T-helper 9 cell (primary cell): ENCODE measurements at places on chromosomes 13 and 19.

DNA sequence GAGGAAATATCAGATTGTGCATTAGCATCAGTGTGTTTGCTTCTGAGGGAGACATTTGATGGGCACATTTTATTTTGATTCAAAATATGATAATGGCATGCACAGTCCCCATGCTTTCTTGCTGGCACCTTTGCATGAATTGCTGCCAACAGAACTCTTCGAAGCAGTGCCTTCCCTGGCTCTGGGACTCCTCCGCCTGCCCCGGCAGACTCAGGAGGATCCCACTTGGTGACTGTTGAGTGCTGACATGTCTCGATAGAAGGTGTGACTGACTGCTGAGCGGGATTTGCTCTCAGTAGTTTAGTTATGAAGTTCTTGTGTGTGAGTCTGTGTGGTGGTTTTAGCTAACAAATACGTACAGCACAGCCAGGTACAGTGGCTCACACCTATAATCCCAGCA lies 239.7 kb downstream of the FGF9 start:
- DNase-seq = no peak

DNA sequence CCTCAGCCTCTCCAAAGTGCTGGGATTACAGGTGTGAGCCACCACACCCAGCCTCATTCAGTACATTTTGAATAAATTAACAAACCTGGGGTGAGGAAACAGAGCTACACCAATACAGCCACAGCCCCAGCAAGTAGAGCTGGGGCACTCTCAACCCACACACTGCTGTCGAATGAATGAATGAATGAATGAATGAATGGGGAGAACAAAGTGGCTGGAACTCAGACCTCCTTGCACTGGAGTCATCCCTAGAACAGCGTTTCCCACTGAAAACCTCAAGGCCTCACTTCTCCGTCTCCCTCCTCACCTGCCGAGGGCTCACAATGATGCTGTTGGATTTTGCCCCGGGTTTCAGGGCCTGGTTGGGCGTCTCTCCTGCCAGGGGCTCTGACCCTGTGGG lies 2.8 kb downstream of the ERCC1 start:
- DNase-seq = no peak

DNA sequence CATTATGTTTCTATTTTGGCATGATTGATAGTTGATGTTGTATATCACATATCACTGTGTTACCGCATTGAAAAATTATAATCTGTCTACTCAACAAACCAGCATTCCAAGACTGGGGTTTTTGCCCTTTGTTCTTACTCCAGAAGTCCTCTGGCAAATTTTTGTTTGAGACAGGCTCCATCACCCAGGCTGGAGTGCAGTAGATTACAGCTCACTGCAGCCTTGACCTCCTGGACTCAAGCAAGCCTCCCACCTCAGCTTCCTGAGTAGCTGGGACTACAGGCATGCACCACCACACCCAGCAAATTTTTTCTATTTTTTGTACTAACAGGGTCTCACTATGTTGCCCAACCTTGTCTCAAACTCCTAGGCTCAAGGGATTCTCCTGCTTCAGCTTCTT lies 741.0 kb downstream of the PCDH9 start:
- no peak for DNase-seq

GRCh38 chr13:49409008-49409407 lies 34.9 kb downstream of the CAB39L start:
- no peak for DNase-seq

DNA sequence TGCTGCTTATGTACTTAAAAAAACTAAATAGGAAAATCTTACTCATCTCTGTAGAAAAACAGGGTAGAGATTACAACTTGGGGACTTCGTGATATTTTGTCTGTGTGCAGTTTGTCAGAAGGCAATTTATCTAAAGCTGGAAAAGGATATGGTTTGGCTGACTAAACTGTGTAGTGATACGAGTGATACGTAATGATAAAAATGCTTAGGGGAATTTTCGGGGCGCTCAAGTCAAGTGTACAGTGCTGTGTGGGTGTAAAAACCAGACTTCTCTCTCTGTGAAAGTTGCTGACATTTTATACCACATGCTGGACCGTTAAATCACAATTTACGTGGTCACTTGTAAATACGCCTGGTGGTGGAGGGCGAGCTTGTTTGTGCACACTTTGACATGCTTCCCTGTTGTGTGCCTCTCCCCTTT lies 221.7 kb downstream of the KCNRG start:
- DNase-seq = no peak

DNA sequence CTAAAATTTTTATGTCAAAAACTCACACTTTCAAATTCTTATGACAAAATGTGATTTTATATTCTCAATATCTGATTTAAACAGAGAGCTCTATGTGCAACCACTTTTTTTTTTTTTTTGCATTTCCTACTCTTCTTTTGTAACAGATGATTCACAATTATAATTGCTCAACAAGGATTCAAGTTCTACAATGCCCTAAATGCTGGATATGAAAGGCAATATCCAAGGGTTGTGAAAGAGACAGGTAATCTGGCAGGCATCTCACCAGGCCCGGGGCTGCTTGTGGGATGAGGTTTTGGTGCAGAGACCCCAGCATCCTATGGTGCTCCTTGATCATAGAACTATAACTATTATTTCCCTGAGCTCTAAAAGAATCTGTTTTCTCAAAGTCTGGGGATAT lies 363.6 kb upstream of the NBEA start:
- no peak for DNase-seq

DNA sequence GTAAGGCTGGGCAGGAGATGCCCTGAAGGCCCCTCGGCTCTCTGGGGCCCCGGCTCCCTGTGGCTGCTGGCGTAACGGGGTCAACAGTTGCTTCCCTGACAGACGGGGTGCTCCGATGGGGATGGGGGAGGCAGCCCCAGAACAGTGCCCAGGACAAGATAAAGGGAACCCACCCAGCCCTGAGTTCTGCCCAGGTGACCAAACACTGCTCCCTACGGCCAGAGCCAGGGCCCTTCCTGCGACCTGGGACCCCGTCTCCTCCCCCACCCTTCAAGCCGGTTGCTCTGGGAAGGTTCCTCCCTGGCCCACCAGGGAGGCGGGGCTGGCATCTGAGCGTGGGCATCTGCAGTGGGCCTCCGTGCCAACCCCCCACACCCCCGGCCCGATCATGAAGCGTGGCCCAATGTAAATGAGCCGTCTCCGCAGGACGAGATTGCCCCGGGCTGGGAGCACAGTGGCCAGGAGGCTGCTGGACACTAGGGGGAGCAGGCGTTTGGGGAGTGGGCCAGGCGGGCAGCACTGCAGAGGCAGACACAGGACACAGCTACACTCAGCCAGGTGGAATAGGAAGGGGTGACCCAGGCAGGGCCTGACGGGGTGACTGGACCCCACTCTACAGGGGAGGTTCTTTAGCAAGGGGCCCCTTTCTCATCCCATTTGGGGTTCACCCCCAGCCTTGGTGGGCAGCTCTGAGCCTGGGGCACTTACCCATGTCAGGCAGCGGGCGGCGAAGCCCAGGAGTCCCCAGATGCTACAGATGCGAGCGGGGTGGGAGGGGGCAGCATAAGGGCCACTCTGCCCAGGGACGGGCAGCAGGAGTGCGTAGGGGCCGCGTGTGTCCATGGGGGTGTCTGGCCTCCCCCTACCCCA lies 1.2 kb upstream of the NKPD1 start:
- no peak for DNase-seq

GRCh38 chr19:14325863-14326262 lies 55.4 kb upstream of the ADGRE5 start:
- no peak for DNase-seq

GRCh38 chr13:38577048-38577447 lies 109.8 kb upstream of the FREM2 start:
- DNase-seq = no peak

DNA sequence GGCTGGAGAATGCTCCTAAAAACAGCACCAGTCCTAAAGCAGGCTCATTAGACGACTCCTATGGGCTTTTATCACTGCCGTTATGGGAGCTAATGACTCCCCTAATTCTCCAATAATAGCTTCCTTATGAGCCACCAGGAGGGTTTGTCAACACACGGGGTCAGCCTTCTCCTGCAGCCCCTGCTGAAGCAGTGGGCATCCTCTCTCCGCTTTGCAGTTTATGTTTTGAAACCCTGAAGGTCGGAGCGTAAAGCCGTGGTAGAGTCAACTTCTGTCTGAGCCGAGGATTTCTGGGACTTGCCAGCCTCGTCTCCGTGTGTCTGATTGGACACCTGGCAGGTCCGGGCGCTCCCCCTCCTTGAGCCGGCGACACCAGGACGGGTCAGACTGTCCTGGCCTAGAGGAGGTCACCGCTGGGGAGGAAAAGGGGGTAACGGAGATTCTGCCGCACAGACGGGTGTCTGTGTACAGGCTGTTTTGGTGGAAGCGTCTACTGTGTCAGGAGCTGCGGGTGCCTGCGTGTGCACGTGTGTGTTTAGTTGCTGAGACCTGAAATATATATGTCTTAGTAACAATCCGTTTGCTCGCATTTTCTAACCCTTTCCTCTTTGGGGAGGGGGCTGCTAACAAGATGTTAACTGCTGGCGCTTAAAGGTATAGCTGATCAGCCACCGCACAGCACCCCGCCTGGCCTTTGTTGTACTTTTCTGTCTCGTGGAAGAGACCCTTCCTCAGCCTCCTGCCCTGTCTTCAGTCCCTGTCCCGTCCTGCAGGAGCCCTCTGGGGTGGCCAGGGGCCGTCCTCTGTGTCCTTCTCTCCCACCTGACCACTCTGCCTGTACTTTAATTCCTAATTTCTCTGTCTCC lies 1.9 kb downstream of the KDM4B start:
- DNase-seq = no peak

DNA sequence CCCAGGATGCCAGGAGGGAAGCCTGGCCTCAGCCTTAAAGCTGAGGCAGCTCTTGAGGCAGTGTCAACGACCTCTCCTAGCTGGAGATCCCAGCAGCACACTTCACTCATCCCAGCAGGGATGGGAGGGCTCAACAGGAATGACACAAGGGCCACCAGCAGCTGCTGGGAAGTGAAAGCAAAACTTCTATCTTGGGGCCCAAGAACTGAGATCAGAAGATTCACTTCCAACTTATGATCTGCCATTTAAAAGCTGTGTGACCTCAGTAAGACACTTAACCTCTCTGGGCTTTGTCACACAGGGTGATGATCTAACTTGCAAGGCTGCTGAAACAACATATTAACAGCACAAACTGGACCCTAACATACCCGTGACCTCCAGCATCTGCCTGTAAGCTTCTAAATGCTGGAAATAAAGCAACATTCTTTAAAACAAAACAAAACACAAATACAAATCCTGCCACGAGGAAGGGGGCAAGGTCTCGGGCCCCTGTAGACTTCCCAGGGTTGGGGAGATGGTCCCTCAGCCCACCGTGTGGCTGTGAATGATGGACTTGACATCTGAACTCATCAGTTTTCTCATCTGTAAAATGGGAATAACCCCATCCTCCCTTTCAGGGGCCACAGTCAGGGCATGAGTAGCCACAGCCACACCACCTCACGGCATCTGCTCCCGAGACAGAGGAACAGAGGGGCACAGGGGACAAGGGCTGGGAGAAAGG lies 22.7 kb downstream of the ELL start:
- DNase-seq = no peak

DNA sequence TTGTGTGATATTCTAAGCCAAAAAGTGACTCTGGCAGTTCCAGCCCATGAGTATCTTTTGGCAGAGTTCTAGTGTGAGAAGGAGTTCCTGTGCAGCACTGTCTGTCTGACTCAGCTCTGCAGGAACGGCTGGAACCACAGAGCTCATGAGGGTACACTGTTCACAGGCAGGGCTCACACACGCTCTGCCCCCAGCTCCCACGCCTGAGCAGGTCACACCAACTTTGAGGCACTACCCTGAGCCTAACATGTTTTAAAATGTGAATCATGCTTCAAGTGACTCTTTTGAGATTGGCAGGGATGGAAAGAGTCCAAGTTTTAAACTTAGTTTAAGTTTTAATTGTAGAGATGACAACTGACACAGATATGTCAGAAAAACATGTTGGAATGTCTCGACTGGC lies 1203.3 kb downstream of the UQCRFS1 start:
- no peak for DNase-seq

- DNase-seq = no peak
Observed at GRCh38 chr13:105345730-105346129, 1189.7 kb downstream of the EFNB2 start.

GRCh38 chr13:35767256-35767976 lies 290.9 kb upstream of the MAB21L1 start:
- DNase-seq = no peak

- DNase-seq = no peak
Observed at GRCh38 chr19:14979476-14980255, at the start of gene SLC1A6. Gene SLC1A6, minus strand, starts transcription at chr19:14979864. Its CDS starts 6,954 bp downstream, at chr19:14972910.

DNA sequence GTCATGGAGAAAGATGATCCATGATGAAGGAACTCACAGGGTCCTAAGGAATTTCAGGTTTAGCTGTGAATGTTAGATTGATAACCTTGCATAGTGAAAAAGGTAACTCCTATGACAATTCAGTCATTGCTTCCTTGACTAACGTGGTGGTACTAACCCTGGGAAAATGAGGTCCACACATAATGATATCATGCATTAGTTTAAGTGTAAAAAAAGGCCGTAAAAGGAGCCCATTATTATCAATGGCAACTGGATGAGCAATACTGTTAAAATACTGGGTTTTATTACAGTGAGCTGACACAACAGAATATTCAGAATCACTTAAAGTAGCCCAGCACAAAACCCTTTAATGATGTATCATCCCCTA lies 515.4 kb downstream of the DCT start:
- DNase-seq = no peak

GRCh38 chr19:1272423-1273262 lies 2.7 kb upstream of the FAM174C start:
- no peak for DNase-seq

- peak; percentile 4 for DNase-seq
Observed at GRCh38 chr19:28727480-28728159, 485.3 kb downstream of the UQCRFS1 start.

DNA sequence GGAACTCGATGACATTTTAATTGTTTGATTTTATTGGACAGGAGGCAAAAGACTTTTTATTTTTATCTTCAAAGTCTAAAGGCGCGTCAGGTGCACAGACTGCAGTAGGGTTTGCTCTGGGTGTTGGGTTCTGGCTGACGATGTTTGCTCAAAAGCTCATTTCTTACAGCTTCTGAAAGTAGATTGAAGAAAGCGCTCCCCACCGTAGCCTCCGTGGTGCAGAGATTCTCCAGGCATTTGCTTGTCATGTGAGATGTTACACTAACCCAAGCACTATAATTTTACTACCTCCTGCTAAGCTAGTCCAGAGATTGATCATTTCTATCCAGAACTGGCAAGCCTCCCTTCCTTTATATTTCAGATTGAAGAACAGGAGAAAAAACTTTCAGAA lies 14.5 kb upstream of the ATP11A start:
- no peak for DNase-seq

GRCh38 chr19:41420101-41420880 lies 6.9 kb downstream of the B3GNT8 start:
- DNase-seq = no peak

DNA sequence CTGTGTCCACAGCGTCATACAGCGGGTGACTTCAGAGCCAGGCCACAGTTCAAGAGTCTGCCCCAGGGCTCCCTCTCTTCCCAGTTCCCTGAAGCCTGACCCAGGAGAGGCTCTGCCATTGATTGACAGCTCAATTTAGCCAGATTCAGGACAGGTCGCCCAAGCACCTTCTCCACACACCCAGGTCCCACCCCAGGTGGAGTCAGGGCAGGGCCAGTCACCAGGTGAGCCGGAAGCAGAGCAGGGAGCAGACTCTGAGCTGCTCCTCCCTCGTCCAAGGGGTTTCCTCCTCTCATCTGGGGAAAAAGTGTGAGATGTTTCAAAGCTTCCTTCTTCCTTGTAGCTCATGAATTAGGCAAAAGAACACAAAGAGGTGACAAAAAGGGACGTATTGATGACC lies 5.6 kb downstream of the CEACAM7 start:
- DNase-seq = no peak
